ENCODE measurements at places on chromosomes 5 and 9.

DNA sequence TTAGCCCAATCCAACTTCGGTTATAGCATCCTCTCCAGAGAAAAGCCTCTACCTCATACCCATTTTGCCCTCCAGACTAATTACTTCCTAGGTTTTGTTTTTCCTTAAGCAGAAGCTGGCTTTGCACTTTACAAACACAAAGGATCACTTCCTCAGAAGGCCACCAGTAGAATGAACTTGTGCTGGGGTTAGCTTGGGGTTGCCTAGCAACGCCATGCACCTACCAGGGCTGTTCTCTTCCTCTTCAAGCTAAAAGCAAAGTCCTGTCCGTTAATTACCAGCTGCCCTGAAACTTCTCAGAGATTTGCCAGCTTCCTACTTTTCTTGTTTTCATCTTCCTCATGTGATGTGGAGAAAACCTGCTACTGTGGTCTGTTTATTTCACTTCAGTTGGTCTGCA lies 132.0 kb upstream of the WWC1 start:
- no peak for DNase-seq

- no peak for DNase-seq
Observed at GRCh38 chr5:74629326-74629725, 11.2 kb downstream of the ENC1 start.

DNA sequence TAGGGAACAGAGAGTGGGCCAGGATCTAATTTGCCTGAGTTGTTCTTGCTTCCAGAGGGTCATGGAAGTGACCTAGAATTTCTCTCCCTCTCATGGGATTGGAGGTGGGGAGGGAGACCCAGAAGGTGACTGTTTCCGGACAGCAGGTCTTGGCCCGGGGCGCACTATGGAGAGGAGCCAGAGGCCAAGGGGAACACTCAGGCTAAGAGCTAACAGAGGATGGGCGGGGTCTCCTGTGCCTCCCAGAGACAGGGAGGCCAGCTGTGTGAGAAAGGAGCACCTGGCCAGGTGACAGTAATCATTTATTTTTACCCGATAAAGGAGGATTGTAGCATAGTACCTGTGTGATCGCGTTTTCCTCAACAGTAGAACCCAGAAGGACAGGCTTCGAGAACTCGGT lies 50.9 kb upstream of the ANKH start:
- DNase-seq = no peak

GRCh38 chr5:149956685-149957084 lies 3.9 kb upstream of the SLC26A2 start:
- DNase-seq = no peak

GRCh38 chr5:148834689-148835088 lies 8.3 kb downstream of the ADRB2 start:
- no peak for DNase-seq

- DNase-seq = peak; percentile 48
Observed at GRCh38 chr5:173468821-173469251, 140.6 kb upstream of the STC2 start.

- DNase-seq = no peak
Observed at GRCh38 chr5:6544561-6544935, 88.3 kb downstream of the NSUN2 start.

DNA sequence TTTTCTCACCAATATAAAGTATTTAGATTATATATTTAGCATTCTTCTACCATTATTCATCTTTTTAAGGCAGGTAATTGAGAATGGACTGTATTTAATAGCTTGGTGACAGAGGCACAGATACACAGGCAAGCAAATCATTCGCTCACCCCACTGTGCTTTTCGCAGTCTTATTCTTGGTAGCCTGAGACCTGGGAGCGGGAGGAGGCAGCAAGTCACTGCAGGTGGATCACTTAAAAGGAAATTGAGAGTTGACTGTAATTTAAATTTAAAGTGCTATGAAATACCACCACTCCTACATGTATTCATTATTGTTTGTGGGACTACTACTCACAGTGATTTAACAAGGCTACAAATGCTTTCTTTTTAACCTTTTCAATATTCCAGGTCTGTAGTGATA lies 9.7 kb downstream of the RICTOR start:
- DNase-seq = no peak

- no peak for DNase-seq
Observed at GRCh38 chr9:124262649-124262972, 4.9 kb downstream of the NEK6 start.

GRCh38 chr5:107430071-107430625 lies 240.6 kb downstream of the EFNA5 start:
- peak; percentile 41 for DNase-seq

GRCh38 chr5:143032581-143032836 lies 262.3 kb downstream of the ARHGAP26 start:
- no peak for DNase-seq

DNA sequence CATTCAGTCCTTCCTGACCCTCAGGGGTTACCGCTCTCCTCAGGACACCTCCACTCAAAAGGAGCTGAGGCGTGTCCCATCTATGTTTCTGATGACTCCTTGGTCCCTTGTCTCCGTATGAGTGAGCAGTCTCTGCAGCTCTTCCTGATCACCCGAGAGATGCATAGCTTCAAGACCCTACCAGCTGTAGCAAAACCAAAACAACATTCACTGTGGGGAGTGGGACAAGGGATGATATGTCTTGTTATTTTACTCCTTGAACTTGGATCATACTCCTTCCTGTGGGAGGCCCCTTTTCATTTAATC lies 14.4 kb downstream of the GLDC start:
- DNase-seq = no peak

DNA sequence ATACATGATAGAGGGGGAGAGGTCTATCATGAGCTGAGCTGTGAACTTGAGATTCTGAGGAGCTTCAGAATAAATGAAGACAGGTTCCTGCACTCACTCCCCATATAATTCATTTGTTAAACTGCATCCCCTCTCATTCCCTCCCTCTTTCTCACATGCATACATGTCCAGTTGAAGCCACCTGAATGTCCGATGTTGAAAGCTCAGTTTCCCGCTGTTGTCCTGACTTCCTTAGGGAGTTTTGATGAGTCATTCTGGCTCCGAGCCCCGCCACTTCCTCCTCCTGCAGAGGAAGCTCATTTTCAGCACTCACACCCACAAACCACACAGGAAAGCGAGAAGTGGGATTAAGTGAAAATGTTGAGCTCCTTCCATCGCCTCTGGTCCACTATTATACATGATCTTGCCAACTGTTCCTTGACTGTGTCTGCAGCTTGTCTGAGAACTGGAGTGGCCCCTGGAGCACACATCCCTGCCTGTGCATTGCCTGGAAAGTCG lies 121.2 kb downstream of the CEMIP2 start:
- DNase-seq = peak; percentile 85

DNA sequence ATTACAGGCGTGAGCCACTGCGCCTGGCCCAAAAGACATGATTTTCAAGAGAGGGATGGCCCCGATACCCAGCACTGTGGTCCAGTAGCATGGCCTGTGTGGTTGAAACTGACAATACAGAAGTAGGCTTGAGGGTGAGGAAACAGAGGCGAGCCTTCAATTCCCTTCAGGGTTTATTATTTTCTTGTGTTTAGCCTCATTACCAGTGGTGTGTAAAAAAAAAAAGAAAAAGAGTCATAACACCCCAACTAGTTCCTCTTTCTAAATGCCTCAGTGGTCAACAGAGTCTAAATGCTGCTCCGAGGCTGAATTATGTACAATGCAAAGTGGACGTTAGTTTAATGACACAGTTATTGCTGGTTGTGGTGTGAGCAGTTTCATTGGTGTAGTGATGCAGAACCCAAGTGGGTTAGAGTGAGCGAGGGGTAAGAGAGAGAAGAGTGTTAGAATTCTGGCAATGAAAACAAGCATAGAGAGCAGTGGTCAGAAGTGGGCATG lies 58.8 kb downstream of the SNX30 start:
- DNase-seq = no peak

- DNase-seq = peak; percentile 84
Observed at GRCh38 chr9:104074876-104075275, 19.2 kb upstream of the SMC2 start.

- DNase-seq = no peak
Observed at GRCh38 chr9:130188860-130189481, 16.8 kb downstream of the NCS1 start.

DNA sequence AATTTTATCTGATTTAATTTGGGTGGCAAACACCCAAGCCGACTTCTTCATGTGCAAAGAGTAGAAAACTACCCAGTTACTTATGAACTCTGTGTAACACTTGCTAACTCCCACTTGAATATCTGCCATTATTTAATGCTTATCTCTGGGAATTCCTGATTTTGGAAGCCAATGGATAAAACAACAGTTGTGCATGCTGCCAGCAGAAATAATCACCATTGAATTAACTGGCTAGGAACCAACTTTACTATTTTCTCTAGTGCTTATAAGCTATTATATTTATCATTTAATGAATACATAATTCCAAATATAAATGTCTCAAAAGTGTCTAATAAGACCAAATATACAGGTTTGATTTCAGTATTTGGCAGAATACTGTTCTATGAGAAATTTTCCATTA lies 85.7 kb downstream of the IZUMO3 start:
- DNase-seq = no peak

DNA sequence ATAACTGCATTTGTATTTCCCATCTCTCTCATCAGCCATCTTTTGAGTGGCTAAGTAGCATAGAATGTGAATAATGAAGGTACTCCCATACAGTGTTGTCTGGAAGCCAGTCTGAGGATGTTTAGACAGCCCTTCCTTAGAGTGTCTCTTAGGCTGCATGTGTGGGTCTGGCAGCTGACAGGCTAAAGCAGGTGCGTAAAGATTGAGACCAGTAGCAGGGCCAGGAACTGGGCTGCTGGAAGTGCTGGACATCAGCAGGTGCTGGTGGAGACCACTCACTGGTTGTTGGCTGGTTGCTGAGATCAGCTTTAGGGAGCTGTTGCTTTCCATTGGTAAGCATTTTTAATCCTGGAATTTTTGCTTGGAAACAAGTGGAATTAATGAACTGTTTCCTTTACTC lies 197.5 kb downstream of the PCSK5 start:
- no peak for DNase-seq

DNA sequence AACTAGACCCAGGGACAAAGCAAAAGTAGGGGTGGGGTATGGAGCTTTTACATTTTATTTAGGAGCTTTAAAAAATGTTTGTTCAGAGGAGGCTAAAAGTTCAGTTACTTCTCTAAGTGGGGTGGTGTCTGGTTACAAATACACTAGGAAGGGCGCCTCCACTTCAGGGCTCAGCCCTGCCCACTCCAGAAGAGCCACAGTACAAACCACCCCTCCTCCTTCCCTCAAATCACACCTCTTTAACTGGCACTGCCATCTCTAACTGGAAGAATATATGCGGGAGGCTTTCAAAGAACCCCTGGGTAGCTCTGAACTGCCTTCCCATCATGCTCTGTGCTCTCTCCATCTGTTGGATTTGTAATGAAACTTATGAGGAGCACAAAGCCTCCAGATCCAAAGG lies 98.8 kb upstream of the NFIB start:
- no peak for DNase-seq

Data from cardiac fibroblast (primary cell).